Upper lobe of left lung (tissue), 6 donors: ENCODE measurements at places on chromosomes 6 and 20. TPM values are rescaled to one million over a fixed set of nuclear protein-coding genes. Genes with fewer than 3 reads are reported as not detected.

- DNase-seq, result no peak
These were observed 642.1 kb upstream of the FLRT3 start for GRCh38 chr20:14979453-14979986.

DNA sequence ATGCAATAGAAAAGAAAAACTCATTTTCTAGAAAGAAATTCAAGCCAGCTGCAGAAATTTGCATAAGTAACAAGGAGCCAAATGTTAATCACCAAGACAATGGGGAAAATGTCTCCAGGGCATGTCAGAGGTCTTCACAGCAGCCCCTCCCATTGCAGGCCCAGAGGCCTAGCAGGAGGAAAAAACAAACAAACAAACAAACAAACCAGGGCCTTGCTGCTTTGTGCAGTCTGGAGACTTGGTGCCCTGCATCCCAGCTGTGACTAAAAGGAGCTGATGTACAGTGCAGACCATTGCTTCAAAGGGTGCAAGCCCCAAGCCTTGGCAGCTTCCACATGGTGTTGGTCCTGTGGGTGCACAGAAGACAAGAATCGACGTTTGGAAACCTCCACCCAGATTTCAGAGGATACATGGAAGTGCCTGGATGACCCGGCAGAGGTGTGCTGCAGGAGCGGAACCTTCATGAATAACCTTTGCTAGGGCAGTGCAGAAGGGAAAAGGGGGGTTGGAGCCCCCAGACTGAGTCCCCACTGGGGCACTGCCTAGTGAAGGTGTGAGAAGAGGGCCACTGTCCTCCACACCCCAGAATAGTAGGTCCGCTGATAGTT lies 110.9 kb upstream of the AKAP12 start:
- DNase-seq, result no peak

Gene VSX1
- total RNA-seq, result not detected

- DNase-seq, result no peak
These were observed 36.1 kb upstream of the GTSF1L start for GRCh38 chr20:43762911-43763310.

GRCh38 chr6:106516616-106517015 lies 112.7 kb downstream of the RTN4IP1 start:
- DNase-seq, result no peak

DNA sequence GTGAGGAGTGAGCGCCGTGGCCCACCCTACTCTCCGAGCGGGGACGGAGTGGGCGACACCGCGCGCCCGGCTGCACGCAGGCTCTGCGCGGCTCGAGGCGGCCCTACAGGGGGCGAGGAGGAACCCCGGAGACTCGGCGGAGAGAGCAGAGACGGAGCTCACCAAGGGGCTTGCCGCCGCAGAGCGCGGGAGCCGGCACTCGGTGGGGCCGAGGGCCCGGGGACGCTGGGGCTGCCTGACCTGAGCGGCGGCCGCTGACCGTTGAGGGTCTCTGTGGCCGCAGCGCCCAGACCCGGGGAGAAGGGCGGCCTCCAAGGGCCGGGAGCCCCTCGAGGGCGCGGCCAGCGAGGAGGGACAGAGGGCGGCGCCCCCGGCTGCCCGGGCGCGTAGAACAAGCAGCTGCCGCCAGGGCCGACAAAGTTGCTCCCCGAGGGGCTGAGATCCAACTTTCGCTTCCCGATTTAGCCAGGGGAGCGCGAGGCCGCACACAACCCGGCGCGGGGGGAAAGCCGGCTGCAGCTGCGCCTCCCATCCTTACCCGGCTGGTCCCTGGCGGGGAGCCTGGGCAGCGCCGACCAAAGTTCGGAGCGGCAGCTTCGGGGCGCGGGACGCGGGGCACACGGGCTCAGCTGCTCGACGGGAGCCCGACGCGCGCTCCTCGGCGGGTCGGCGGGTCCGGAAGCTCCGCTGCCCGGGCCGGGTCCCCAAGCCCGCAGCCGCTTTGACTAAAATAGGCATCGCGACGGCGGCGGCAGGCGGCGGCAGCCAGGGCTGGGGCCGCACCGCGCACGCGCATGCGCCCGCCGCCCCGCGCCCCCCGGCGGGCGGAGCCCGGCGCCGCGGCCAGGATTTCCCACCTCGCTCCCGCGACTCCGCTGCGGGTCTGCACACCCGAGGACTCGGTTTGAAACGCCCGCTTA lies 43.1 kb downstream of the POPDC3 start:
- DNase-seq, result peak; percentile 90

Gene RWDD2A
- 3.3 TPM for total RNA-seq

Gene REM1
- 1.9 TPM for total RNA-seq

DNA sequence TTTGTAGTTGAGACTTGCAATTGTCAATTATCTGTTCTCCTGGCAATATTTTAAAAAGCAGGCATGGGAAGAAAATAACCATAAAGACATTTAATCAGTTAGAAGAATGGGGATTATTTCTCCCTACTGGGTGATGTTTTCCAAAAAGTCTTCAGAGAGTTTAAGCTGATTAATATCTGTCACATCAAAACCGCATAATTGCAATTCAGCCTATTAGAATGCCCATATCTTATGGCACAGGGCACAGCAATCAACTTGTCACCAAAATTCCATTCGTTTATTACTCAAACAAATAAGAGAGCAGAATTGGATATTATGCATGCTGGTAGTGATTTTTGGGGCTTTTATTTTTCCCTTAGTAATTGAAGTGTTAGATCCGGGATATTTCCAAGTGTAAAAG lies 218.7 kb downstream of the RNF144B start:
- DNase-seq, result no peak

- DNase-seq, result no peak
These were observed 68.4 kb upstream of the PHIP start for GRCh38 chr6:79146421-79146820.

- DNase-seq, result no peak
These were observed at the start of gene HCRTR2 for GRCh38 chr6:55174211-55175026. HCRTR2 (plus strand) TSS chr6:55174515; CDS start chr6:55174588, 73 bp downstream.

DNA sequence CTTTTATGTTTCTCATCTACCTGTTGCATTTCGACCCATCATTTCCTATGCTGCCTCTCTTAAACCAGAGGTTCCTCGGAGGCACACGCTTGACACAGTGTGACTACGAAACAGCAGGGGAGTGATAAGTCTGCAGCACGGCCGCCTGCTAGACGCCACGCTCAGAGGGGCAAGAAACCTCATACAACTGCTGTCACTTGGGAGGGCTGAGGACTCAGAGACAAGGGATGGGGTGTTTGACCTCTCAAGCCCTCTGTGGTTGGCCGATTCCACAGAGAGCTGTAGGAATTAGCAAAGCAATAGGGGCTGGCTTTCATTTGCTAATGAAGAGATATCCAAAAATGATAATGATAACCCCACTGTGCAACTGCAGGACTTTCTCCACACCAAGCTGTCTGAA lies 372.5 kb downstream of the ZFAND3 start:
- peak; percentile 10 for DNase-seq

GRCh38 chr20:15512916-15513315 lies 1060.3 kb downstream of the KIF16B start:
- DNase-seq, result no peak

DNA sequence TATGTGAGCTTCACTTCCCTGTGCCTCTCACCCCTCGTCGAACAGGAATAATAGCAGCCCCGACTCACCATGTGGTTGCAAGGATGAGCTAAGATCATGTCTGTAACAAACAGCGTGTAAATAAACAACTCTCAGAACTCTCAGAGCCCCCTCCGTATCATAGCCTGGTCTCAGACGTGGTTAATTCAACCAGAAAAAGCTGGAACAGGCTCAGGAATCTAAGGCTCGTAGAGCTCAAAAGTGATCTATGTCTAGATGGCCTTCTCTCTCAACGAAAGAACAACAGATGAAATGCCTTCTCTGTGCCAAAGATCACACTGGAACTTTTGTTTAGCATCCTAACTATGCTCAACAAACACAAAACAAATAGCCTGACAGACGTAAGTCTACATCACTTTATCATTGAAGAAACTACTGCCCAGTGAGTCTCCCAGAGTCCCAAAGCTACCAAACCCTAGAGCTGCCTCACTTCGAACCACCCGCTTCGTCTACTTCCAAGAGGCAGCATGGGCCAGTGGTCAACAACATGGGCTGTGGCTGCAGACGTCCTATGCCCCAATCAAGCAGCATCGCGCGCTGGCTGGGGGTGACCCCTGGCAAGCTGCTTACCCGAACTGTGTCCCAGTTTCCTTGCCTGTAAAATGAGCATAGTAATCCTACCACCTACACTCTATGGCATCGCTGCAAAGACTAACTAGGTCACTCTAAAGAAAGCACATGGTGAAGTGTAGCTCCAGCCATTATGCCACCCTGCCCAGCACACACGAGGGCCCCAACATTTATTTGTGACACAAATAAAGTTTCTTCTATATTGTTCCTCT lies 35.1 kb downstream of the NFATC2 start:
- no peak for DNase-seq

Gene SLC2A10
- 17.1 TPM for total RNA-seq

DNA sequence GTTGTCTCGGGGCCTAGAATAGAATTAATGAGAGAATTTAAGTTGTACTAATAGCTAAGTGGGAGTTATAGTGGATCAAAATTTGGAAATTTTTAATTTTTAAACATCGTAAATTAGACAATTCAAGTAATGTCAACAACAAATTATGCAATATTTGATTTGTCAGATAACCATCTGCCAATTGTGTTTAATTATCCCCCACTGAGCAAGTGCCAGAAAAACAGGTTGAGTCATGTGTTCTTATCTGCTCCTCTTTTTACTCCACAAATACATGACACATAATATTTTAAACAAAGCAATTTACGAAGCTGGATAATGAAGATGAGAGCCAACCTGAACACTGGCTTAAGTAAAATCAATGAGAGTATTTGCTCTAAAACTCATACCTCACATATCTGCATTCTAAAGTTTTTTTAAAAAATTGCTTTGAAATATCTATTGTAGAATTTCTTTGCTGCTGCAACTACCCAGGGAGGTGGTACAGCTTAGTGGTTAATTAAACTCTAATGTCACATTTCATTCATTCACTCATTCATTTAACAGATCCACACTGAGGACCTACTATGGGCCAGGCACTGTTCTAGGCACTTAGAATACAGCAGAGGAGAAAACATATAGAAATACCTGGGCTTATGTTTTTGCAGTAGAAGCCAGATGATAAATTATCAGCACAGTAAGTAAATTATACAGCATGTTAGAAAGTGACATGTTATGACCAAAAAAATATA lies 57.1 kb upstream of the MAP7 start:
- DNase-seq, result no peak

Gene NKX2-4
- total RNA-seq, result not detected

DNA sequence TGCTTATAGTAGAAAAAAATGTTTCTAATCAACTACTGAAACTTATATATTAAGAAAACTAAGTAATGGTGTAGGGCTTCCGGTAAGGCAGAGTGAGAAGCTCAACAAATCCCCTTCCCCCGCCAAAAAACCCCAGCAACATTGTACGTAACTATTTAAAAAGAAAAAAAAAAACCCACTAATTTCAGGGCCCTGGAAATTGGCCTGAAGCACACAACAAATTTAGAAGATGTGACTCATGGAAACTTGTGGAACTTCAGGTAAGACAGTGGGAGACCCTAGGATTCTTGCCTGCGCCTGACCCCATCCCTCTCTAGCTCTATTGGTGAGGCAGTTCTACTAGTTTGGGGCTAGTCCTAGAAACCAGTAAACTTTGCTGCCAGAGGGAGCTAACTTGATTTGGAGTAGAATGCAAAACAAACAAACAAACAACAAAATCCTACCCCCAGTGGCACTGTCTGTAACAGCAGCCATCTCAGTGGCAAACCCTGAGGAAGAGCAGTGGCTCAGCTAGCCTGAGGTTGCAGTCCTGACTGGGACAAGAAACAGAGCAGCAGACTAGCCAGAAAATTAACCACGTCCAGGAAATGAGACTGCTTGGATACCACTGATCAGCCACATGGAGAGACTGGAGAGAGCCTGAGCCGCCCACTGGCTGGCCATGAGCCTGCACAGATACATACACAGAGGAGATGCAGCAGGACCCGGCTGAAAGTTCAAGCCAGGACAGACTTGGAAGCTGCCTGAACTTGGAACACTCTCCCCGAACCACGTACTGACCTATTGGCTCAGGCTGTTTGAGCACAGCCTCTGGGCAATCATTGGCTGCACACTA lies 135.1 kb downstream of the TBXT start:
- no peak for DNase-seq

GRCh38 chr6:19380293-19380692 lies 456.9 kb upstream of the ID4 start:
- no peak for DNase-seq

- no peak for DNase-seq
These were observed 1.3 kb downstream of the RTEL1 start for GRCh38 chr20:63659370-63659769.

Gene LY6G5C
- total RNA-seq, result 3.0 TPM

- DNase-seq, result no peak
These were observed 3.1 kb downstream of the HS3ST5 start for GRCh38 chr6:114339706-114340105.
